ENCODE measurements at places on chromosomes 1 and 21. TPM values are rescaled to one million over a fixed set of nuclear protein-coding genes. Genes with fewer than 3 reads are reported as not detected.

The ERICH3 gene
- polyA plus RNA-seq: 0.67 TPM

The S100A6 gene
- 211 TPM for polyA plus RNA-seq

The OR2L5 gene
- not detected for polyA plus RNA-seq

The AMY2A gene
- polyA plus RNA-seq: 0.29 TPM

The SUMO3 gene
- polyA plus RNA-seq: 119 TPM

The CLEC20A gene
- 0.37 TPM for polyA plus RNA-seq

The CD1E gene
- 0.30 TPM for polyA plus RNA-seq

The ACTA1 gene
- polyA plus RNA-seq: 1.6 TPM

The FAM20B gene
- polyA plus RNA-seq: 42.4 TPM

The SRSF10 gene
- 223 TPM for polyA plus RNA-seq

The PIAS3 gene
- 46.3 TPM for polyA plus RNA-seq

The LRRC40 gene
- 24.5 TPM for polyA plus RNA-seq

The SASS6 gene
- 9.6 TPM for polyA plus RNA-seq

The ACTN2 gene
- polyA plus RNA-seq: 0.47 TPM

The PSRC1 gene
- polyA plus RNA-seq: 27.5 TPM

The PCP4 gene
- 13.0 TPM for polyA plus RNA-seq

The OPRD1 gene
- polyA plus RNA-seq: 0.33 TPM

The IL10 gene
- 0.33 TPM for polyA plus RNA-seq
